ENCODE measurements at places on chromosomes 5 and 9.

GRCh38 chr9:111839387-111839786, 44.6 kb upstream of the SHOC1 start:
- DNase-seq: no peak

DNA sequence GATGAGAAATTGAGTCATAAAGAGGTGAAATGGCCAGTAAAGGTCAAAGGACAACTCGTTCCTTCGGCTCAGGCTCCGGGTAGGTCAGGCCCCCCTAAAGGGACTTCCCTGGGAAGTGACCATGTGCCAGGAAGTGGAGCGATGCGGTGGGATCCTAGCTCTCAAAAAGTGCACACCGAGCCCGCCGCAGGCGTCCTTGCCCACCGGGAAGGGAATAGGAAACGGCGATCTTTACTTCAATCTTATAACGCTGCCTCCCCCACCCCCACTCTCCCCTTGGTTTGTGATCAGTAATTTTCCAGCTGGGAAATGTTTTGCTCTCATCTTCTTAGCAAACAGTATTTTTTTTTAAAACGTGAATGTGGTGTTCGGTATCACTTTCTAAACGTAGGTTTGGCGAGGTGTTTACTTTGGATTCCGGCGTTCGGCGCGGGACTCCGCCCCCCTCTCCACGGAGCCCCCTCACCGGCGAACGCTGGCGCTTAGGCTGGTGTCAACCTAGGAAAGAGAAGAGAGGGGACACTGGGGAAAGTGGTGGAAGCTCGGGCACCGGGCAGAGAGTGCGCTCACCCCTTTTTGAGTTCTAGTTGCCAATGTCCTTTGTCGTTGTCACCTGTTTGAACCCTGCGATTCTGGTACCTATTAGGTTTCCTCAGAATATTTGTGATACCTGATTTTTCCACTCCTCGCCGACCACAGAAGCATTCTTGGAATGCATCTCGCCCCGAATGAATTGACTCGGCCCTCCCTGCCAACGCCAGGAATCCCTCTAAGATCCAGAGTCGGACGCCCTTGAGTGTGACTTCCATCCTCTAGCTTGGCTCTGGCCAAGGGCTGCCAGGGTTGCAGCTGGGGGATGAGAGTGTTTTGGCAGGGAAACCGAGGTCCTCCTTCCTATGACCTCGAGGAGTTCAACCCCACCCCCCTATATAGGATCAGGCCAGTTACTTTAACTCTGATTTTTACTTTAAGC, 1.8 kb upstream of the KLF4 start:
- no peak for DNase-seq

- no peak for DNase-seq
Measured at GRCh38 chr5:26259081-26259480, 779.3 kb downstream of the CDH9 start.

- no peak for DNase-seq
Measured at GRCh38 chr5:90226433-90227099, 183.0 kb downstream of the CETN3 start.

DNA sequence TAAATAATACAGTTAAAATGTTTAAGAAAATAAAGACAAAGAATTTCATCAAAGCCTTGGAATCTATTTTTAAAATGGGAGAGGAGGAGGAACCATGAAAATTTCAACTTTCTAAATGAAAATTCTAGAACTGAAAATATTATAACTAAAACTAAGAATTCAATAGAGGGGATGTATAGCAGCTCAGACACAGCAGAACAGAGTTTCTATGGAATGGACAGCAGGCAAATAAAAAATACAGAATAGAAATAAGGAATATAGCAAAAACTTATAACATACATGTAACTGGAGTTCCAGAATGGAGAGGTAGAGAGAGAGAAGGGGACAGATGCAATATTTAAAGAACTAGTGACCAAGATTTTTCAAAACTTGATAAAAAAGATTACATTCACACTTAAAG, 1.4 kb upstream of the RANBP17 start:
- no peak for DNase-seq

DNA sequence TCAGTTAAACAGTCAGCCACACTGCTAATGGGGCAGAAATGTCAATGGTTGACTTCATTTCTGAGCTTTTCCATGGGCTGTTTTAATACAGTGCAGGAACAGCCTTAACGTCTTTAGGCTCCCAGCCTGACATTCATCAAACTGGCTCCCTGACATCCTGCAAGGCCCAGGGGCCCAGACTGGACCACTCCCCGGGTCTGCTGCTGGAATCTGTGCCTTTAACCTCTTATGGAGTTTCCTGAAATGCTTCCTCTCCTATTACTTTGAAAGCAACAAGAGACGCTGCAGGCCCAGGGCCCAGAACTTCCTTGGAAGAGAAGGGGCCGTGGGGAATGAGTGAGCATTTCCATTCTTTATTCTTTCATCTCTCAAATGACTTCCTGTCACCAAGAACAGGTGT, 216.8 kb upstream of the PANK3 start:
- no peak for DNase-seq

GRCh38 chr5:66974256-66974655, 222.3 kb downstream of the CD180 start:
- no peak for DNase-seq

DNA sequence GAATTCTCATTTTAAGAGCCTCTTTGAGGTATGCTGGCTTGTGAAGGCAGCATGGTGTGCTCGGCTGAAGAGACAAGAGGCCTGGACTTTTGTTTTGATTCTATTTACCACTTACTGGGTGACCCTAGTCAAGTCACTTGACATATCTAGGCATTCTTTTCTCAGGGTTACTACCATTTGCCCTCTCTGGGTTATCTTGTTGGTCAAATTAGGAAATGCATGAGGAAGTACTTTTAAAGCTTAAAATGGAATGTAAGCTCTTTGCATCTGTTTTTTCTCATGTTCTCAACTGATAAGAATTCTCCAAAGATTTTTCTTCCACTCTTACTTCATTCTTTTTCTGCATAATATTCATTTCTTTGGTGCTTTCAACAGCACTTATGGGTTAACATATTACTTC, 173.1 kb downstream of the PLK2 start:
- DNase-seq: no peak

DNA sequence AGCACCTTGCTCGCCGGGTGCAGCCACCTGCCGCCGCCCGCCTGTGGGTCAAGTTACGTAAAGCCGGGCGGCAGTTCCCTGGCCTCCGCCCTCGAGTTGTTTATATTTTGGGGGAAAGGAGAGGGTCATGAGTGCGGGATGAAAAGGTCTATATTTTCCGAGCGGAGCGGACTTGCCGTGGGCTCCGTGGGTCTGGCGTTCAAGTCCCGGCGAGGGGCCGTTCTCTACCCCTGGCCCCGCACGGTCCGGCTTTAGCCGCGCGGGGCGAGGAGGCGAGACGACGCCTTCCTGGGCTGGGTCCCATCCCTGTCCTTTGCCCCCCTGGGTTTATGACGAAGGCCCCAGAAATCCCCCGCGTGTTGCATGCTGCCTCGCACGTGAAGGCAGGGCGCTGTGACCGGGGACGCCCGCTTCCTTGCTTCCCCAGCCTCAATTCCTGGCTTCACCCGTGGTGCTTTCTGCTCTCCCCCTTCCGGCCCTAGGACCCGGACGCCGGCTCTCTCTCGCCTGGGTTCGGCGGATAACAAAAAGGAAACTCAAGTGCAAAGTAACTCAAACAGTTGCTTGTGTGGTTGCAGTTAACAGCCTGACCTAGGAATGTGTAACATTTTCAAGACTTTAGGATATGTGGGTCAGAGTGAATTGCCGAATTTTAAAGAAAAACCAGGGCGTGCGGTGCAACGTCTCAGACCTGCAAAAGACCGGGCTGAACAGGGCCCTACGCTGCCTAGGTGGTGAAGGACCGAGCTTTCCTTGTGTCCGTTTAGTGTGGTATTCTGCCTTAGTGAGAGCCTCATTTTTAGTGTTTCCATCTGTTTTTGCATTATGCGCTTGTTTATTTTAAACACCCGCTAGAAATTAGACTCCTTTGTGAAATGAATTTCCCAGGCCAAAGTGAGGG, 810 bp downstream of the VPS13A start:
- peak; percentile 15 for DNase-seq

GRCh38 chr5:140391732-140392131, 9.9 kb upstream of the ANKHD1 start:
- no peak for DNase-seq

DNA sequence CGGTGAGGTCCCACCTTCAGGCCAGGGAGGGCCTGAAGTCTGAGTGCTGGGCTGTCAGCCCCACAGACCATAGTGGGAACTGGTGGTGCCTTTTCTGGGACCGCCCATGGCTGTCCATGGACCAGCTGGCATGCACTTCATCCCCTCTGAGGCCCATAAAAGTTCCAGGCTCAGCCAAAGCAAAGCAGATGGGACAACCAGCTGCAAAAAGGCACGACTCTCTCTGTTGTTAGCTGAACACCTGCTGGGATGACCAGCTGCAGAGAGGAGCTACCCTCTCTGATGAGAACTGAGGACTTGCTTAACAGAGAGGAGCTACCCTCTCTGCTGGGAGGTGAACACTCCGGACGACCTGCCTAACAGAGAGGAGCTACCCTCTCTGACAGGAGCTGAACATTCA, 844.3 kb upstream of the DMAC1 start:
- DNase-seq: no peak

DNA sequence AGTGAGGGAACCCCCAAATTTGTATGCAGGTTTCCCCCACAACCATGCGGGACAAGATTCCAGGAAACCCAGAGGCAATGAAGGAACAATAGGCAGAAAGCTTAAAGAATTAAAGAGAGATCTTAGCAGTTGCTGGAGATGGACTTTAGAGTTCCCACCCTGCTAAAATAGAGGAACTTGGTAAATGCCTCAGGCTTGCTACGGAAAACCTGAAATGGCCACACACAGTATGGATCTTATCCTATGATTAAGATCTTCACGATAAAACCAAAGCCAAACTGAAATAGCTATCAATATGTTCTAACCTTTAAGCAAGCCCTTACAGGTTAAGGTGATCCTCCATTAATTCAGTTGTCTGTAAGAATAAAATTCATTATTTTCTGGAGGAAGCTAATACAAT, 148.3 kb downstream of the RANBP17 start:
- DNase-seq: no peak

DNA sequence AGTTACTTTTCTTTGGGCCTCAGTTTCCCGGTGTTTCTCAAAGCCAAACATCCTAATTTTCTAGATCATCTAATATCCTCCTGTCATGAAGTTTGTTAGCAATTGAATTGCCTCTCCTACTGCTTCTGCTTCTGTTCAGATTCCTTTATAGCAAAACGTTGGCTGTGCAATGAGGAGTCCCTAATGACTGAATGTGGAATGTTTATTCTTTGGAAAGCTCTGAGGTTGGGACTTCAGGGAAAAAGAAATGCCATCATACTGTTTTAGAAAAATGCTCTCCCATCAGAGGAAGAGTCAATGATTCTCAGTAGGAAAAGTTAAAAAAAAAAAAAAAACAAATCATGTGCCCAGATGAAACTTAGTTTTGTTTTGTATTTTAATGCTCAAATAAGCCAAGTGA, 268.7 kb upstream of the PAPPA start:
- no peak for DNase-seq

- no peak for DNase-seq
Measured at GRCh38 chr5:124825983-124826337, 79.5 kb upstream of the ZNF608 start.

GRCh38 chr9:115883467-115884329, 269.9 kb upstream of the PAPPA start:
- DNase-seq: no peak

- no peak for DNase-seq
Measured at GRCh38 chr5:12245429-12245828, 341.2 kb upstream of the CTNND2 start.

- no peak for DNase-seq
Measured at GRCh38 chr5:168407211-168407610, 79.1 kb upstream of the RARS1 start.

All from activated CD8-positive, alpha-beta memory T cell treated with anti-CD3 and anti-CD28 coated beads for 1 hour (primary cell).